ENCODE measurements at places on chromosomes 13 and 19. TPM values are rescaled to one million over a fixed set of nuclear protein-coding genes. Genes with fewer than 3 reads are reported as not detected.

- no peak for DNase-seq
Observed at GRCh38 chr19:53157626-53158025, 1.2 kb downstream of the ZNF347 start.

DNA sequence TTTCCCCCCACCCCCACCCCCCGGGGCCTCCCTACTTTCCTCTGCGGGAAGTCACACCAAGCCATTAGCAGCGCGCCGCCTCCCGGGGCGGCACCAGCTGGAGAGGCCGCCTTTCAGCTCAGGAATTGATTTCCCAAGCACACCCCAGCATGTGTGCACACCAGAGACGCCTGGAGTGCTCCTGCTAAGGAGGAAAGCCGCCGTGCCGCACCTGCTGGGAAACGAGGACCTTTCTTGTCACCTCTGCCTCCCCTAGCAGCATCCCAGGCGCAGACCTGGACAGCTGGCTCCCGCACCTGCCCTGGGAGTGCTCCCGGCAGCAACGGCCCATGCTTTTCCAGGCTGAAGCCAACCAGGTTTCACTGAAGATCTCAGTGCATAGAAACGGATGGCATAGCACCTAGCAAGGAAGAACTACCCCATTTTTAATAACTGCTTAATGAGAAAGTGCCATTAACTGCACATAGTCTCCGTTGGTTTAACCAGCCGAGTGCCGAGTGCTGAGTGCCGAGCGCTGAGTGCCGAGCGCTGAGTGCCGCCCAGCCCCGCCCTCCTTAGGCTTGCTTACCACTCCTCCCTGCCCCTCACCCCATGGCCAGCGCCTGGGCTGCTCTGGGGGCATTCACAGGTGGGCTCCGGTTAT is 165.0 kb downstream of the USP12 start:
- DNase-seq: no peak

DNA sequence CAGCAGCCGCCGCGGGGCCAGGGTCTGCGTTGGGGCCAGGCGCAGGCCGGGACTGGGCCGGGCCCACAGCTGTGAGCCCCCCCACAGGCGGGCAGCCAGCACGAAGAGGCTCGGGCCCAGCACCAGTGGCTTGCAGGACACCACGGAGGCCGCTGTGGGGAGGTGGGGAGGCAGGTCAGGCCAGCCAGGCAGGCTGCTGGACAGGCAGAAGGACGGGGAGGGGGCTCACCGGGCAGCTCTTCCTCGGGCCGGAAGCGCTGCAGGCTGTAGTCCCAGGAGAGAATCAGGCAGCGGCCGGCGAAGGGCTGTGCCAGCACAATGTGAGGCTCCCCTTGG is 8.3 kb downstream of the LGI4 start:
- DNase-seq: no peak

DNA sequence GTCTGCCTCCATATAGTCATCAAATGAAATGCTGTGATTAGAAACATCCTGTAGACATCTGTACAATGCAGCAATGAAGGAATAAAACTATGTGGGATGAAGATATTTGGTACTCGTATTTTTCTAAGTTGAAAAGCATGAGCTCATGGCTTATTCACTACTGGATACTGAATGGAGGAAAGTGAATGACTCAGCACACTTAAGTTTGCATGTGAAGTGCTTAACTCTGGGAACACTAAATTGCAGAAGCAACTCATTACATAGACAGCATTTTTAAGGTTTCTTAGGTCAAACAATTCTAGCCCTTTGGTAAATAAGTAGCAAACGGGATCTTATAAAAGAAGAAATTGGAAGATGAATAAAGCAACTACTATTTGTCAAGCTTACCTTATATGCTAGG is 429.0 kb upstream of the MIR17HG start:
- no peak for DNase-seq

DNA sequence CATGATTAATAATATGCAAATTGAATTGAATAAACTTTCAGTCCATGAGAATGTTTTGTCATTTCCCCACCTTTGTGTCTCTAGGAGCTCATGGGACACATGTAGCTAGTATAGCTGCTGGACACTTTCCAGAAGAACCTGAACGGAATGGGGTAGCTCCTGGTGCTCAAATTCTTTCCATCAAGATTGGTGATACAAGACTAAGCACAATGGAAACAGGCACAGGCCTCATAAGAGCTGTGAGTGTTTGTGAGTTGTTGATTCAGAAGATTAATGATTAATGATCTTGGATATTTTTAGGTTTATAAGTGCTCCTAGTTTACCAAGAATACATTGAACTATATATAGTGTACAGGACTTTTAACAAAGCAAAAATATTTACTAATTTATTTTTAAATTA is 30.1 kb downstream of the TPP2 start:
- no peak for DNase-seq

- DNase-seq: no peak
Observed at GRCh38 chr13:108444448-108444847, 174.9 kb downstream of the TNFSF13B start.

DNA sequence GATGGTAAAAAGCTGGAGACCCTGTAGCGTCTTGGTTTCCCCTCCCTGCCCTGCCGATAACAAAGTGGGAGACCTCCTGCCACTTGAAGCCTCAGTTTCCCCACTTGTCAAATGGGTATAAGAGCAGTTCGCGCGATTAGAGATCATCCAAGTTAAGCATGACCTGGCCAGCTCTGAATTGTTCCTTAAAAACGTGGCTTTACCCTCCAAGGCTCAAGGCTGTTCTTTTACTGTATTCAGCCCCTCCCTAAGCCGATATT is 421 bp downstream of the TNPO2 start:
- DNase-seq: no peak

GRCh38 chr13:30142486-30143211 is 164.7 kb downstream of the KATNAL1 start:
- DNase-seq: peak; percentile 68

DNA sequence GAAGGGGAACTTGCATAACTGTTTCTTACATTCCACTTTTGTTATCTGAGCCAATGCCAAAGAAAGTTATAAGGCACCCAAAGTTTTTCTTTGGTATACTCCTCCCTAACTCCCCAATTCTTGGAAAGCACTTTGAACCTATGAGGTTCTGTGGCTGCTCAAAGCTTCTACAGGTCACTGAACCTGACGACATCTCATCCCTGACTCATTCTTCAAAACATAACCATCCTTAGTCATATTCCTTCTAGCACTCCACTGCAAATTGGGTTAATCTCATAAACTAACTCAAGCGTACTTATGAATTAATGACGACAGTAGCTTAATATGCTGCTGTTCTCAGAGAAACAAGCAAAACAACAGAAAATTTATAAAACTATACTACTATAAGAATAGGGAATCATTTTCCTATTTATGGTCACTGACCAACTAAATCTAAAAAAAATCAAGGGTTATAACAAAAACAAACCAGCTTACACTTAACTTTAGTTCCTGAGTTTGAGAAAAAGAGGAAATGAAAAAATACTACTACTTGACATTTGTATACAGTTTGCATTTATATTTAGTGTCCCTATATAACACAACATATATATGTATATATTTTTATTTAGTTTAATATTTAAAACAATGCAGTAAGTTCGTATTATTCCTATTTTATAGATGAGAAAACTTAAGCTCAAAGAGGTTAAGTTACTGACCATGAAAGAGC is 69.1 kb downstream of the CAB39L start:
- DNase-seq: no peak

DNA sequence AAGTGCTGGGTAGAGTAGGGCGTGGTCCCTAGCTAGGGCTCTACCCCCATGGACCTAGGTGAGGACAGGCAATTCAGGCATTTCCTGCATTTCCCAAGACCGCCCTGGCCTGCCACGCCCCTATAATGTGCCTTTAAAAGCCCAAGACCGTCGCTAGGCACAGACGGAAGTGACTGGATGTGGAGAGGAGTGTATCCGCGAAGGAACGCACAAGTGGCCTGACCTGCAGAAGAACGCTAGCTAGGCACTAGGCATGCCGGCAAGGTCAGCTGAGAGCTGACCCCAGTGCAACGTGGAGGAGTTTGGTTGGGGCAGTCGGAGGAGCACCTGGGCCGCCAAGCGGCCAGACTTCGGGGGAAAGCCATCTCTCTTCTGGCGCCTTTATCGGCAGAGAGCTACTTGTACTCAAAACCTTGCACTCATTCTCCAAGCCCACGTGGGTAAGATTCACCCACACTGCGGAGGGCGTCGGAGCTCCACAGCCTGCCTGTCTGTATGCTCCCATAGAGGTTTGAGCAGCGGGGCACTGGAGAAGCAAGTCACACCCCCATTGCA is 370.0 kb downstream of the FGF9 start:
- no peak for DNase-seq

DNA sequence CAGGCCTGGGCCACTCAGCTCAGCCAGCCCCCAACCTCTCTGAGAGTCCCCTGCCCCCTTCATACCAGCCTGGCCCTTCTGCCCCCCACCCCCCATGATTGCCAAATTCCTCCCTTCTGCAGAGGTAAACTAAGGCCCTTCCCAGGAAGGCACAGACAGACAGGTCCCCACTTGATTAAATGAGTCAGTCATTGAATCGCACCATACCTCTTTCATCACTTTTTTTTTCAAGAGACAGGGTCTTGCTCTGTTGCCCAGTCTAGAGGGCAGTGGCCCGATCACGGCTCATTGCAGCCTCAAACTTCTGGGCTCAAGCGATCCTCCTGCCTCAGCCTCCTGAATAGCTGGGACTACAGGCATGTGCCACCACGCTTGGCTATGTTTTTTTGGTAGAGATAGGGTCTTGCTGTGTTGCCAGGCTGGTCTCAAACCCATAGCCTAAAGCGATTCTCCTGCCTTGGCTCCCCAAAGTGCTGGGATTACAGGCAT is 6.0 kb downstream of the PODNL1 start:
- no peak for DNase-seq

DNA sequence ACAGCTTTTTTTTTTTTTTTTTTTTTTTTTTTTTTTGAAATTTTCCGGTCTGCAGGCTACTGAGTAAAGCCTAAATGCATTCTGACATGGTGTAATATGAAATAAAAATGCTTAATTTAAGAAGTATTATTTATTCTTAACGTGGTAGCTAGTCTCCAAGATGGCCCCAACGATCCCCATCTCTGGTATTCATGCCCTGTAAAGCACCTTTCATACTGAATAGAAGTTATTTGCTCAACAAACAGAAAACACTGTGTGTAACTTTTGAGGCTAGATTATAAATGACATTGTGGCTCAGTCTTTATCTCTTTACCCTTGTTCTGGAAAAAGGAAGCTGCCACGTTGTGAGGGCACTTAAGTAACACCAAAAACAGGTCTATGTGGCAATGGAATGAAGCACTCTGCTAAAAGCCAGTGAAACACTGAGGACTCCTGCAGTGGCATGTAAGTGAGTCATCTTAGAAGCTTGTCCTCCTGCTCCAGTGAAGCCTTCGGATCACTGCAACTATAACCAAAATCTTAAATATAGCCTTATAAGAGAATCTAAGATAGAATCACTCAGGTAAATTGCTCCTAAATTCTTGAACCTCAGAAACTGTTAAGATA is 128.7 kb downstream of the UGGT2 start:
- DNase-seq: no peak

DNA sequence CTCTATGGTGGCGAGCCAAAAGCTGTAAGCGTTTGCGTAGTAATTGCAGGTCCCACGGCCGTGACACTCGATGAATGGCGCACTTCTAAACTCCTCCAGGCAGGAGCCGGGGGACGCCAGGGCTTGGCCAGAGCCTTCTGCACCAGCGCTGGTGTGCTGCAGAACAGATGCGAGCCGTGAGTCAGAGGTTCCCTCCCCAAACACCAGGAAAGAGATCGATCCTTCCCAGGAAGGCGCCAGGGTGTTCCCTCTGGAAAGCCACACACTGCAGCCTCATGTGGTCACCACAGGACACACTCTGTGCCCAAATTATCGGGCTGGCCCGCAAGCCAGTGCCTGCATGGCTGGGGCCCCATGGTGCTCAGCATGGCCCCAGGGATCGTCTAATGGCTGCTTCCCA is 154.6 kb downstream of the COL4A1 start:
- DNase-seq: no peak

The NCR1 gene
- total RNA-seq: not detected

The DNAAF3 gene
- total RNA-seq: not detected

The RFPL4A gene
- not detected for total RNA-seq

The HSH2D gene
- total RNA-seq: 23.6 TPM

The TMEM86B gene
- 6.5 TPM for total RNA-seq

The R3HDM4 gene
- total RNA-seq: 80.4 TPM

The MRI1 gene
- 17.7 TPM for total RNA-seq

All from activated CD4-positive, alpha-beta memory T cell treated with anti-CD3 and anti-CD28 coated beads for 36 hours (primary cell).